ENCODE measurements at places on chromosomes 3 and 15. TPM values are rescaled to one million over a fixed set of nuclear protein-coding genes. Genes with fewer than 3 reads are reported as not detected.

DNA sequence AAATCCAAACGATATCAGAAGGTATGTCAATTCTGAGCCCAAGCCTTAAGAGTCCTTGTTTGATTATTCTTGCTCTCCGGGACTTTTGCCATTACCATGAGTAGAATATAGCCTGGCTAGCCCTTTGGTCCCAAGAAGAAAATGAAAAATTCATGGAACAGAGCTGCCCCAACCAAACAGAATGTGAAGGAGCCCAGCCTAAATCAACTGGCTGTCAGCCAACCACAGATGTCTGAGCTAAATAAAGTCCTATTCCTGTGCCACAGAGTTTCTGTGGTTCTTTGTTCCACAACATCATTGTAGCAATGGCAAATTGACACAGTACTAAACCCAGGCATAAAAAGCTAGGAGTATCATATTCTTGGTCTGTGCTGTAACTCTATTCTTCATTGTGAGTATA, 185.2 kb downstream of the CPNE4 start:
- H3K4me3 ChIP-seq = no peak overlapping the region
- H3K36me3 ChIP-seq = no peaks in the 10 kb centered on the region
- H3K27ac ChIP-seq = no peak overlapping the region
- H3K4me1 ChIP-seq = no peaks in the 10 kb centered on the region
- H3K27me3 ChIP-seq = peaks cover 7% of the 10 kb centered on the region
- no peak for DNase-seq

- no peak overlapping the region for H3K27ac ChIP-seq
- H3K27me3 ChIP-seq = no peaks in the 10 kb centered on the region
- no peaks in the 10 kb centered on the region for H3K36me3 ChIP-seq
- H3K4me3 ChIP-seq = no peak overlapping the region
- no peak for DNase-seq
Measured at GRCh38 chr3:143220741-143221140, 101.2 kb downstream of the CHST2 start.

DNA sequence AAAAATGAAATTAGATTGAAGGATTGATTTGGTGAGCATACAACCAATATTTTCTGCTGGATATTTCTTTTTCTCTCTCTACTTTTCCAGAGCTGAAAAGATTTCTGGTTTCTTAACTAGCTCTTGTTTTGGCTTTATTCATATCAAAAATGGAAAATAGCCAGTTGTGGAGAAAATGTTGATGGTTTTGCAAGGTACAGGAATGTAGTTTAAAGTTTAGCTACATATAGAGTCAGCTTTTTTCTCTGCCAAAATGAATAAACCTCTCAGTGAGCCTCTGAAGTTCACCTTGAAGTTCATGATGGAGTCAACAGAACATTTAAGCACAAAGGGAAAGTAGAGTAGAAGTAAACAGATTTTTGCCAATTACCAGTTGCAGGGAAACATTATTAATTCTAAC, 720.5 kb upstream of the ALCAM start:
- H3K4me1 ChIP-seq = no peaks in the 10 kb centered on the region
- no peaks in the 10 kb centered on the region for H3K36me3 ChIP-seq
- H3K27ac ChIP-seq = no peak overlapping the region
- DNase-seq = no peak

- H3K27me3 ChIP-seq = peaks cover 12% of the 10 kb centered on the region
- no peak overlapping the region for H3K4me3 ChIP-seq
- no peaks in the 10 kb centered on the region for H3K4me1 ChIP-seq
Measured at GRCh38 chr3:23159929-23160328, 43.2 kb upstream of the UBE2E2 start.

GRCh38 chr15:83899670-83900069, 245.7 kb downstream of the ADAMTSL3 start:
- H3K4me3 ChIP-seq = no peak overlapping the region
- no peaks in the 10 kb centered on the region for H3K4me1 ChIP-seq
- H3K27me3 ChIP-seq = peaks cover 7% of the 10 kb centered on the region
- no peaks in the 10 kb centered on the region for H3K36me3 ChIP-seq
- H3K27ac ChIP-seq = no peak overlapping the region
- no peak for DNase-seq

DNA sequence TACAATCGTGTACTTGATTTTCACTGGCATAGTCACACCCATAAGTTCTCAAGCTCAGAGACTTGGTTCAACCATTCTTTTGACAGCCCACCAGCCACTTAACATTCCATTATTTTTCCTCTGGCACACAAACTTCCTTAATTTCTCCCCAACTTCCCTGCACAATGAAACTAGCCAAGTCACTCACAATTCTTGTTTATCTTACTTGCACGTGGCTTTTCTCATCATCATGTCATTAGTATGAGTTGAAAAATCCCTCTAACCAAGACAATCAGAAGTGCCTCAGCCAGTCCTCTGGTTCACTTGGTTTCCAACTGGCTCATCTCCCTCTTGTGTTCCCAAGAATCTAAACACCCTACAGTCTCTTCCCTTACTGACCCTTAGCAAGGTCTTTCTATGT, 110.5 kb upstream of the PTPRG start:
- H3K27ac ChIP-seq = no peak overlapping the region
- H3K27me3 ChIP-seq = no peaks in the 10 kb centered on the region
- no peaks in the 10 kb centered on the region for H3K36me3 ChIP-seq

DNA sequence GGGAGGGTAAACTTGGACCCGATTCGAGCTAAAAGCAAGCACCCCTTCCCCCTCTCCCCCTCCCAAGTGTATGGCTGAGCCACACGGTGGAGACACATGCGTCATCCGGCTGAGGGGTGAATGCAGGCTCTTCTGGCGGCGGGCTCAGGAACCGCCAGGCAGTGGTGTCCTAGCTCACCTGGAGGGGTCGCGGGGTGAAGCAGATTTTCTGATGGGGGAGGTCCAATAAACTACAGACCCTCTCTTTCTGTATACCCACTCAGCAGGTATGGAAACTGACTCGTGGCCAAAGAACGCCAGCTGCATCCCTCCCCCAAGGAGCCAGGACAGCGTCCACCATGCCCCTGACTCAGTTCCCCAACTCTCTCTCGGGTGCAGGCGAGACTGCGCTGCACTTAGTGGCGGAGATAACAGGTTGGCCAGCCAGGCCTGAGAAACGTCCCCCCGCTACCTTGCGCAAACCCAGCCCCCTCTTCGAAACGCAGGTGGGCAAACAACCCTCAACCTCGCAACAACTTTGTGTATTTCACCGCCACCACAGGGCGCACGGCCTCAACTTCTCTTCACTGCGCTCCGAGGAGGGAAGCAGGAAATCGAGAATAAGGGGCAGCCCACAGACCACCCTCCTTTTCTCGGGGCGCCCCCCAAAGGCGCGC, 1.3 kb downstream of the MAGI1 start:
- no peak for DNase-seq
- H3K27ac ChIP-seq = no peak overlapping the region
- H3K4me1 ChIP-seq = peaks cover 6% of the 10 kb centered on the region
- no peaks in the 10 kb centered on the region for H3K36me3 ChIP-seq
- peaks cover 49% of the 10 kb centered on the region for H3K27me3 ChIP-seq

DNA sequence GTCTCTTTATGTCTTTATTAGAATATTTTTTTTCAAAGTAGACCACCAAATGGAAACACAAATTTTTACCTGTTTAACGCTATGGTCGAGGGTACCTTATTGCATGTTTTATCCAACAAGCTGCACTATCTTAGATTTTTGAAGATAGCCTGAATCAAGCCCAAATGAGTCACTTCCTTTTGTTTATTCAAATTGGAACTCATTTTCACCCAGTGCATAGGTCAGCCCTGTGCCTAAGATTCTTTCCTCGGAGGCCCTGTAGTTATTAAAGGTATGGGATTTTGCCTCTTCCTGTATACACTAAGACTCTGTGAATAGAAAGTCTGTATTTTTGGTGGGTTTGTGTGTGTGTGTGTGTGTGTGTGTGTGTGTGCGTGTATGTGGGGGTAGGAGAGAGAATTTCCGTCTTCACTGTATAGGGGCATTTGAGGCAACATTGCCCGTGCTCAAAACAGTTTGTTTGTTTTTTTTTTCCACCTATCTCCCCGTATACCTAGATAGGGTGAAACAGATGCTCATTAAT, 358.0 kb upstream of the CADM2 start:
- no peak overlapping the region for H3K4me3 ChIP-seq
- H3K27me3 ChIP-seq = no peaks in the 10 kb centered on the region
- no peak for DNase-seq
- H3K27ac ChIP-seq = no peak overlapping the region
- peaks cover 5% of the 10 kb centered on the region for H3K36me3 ChIP-seq

Gene MAGI1
- total RNA-seq = not detected

Gene ANKUB1
- not detected for total RNA-seq

Gene PARP15
- 49.6 TPM for total RNA-seq

Gene BTLA
- total RNA-seq = 0.21 TPM

Measured in natural killer cell treated with Interleukin-12 subunit alpha and Interleukin-12 subunit beta and Interleukin-15 and Interleukin-18, amount 100 ng/mL, for 72 hours (primary cell).